ENCODE measurements at places on chromosomes 1 and 21. TPM values are rescaled to one million over a fixed set of nuclear protein-coding genes. Genes with fewer than 3 reads are reported as not detected.

DNA sequence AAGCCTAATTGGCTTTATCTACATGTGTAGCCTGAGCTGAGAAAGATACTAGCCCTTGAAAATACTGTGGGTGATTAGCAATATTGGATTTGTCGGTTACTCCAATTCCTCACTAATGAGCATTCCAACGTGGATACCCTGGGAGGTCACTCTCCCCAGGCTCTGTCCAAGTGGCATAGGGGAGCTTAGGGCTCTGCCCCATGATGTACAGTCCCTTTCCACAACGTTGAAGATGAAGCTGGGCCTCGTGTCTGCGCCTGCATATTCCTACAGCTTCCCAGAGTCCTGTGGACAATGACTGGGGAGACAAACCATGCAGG is 2.6 kb downstream of the RCC1 start:
- no peak for DNase-seq

DNA sequence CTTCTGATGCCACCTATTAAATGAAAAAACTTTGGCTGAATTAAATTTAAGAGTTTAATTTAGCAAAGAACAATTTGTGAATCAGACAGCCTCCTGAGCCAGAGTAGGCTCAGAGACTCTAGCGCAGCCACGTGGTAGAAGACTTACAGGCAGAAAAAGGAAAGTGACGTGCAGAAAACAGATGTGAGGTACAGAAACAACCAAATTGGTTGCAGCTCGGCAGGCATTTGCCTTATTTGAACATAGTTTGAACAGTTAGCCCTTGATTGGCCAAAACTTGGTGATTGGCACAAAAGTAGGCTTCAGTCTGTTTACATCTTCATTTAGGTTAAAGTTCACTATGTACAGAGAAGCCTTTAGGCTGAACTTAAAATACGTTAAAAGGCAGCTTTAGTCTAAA is 22.9 kb downstream of the TCP10L start:
- DNase-seq: peak; percentile 55

ARID4B gene
- polyA plus RNA-seq: 29.4 TPM

GRCh38 chr1:10686404-10687040 is 109.9 kb downstream of the CASZ1 start:
- DNase-seq: peak; percentile 81

GRCh38 chr1:199931666-199932377 is 95.7 kb upstream of the NR5A2 start:
- no peak for DNase-seq

- peak; percentile 66 for DNase-seq
These were observed 1.4 kb downstream of the PINK1 start for GRCh38 chr1:20634594-20635084.

GRCh38 chr1:9051379-9051778 is 18.1 kb downstream of the SLC2A5 start:
- DNase-seq: no peak

DNA sequence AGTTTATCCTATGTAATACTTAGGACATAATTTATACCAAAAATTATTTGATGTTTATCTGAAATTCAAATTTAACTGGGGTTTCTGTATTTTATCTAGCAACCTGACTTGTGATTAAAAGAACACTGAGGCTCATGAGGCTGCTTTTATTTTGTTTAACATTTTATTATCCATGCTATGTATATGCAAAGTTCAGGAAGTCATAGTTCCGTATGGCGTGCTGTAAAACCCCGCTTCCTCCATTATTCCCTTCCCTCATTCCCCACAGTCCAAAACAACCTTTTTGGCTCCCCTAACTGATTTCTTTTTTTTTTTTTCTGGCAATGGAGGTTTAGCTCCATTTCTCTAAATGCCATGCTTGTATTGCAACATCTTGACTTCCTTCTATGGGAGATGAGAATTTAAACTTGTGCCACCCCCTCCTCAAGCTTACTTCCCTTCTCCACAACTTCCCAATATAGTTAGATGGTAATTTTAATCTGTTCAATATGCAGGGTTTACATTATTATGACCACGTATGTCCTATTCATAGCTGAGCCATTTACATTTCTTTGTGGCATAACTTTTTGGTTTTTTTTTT is 138.0 kb upstream of the DNAH14 start:
- DNase-seq: no peak
